HS-27A (cell line): ENCODE measurements at places on chromosomes 5 and 9.

DNA sequence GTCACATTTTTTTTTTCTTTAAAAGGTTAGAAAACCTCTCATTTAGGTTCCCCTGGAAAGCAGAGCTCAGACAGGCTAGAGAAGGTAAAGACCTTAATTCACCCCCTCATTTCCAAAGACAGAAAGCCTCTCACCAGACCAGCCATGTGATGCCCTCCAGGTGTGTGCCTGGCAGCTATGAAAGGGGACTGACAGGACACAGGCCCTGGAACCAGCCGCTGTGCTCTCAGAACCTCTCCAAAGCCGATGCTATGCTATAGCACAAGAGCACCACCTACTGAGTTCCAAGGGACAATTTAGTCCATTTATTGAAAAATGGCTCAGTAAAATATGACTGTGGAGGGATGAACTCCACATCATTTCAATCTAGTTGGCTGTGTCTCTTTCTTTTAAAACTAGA, 48.8 kb downstream of the FANCC start:
- DNase-seq = no peak

DNA sequence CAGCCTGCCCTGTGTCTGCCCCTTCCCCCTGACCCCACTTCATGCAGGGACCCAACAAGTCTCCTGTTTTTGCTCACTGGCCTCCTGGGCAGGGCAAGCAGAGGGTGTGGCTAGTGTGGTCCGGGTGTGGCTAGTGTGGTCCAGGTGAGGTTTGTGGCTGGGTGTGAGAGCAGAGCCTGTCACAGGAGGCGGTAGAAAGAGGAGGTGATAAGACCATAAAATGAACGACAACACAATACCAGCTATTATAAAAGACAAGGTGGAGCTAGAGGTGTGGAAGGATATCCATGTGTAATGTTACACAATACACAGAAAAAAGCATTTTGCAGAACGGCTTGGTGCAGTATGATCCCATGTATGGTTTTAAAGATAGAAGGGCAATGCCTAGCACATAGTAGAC, 23.3 kb downstream of the SPRY4 start:
- no peak for DNase-seq

DNA sequence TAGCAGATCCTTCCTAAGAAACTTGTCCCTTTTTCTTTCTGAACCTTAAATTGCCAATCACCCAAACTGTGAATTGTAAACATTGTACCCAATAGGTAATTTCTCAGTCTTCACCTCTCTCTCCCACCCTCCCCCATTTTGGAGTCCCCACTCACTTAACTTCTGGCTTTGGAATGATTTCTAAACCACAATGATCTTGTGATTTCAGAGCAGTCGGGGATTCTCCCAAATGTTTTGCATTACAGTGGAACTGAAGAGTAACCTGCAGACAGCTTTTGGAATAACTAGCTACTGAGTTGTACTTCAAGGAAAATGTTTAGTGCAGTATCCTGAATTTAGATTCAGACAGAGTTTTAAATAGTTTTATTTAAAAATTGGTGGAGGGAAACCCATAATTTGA, 19.2 kb downstream of the SLC27A6 start:
- DNase-seq = no peak

DNA sequence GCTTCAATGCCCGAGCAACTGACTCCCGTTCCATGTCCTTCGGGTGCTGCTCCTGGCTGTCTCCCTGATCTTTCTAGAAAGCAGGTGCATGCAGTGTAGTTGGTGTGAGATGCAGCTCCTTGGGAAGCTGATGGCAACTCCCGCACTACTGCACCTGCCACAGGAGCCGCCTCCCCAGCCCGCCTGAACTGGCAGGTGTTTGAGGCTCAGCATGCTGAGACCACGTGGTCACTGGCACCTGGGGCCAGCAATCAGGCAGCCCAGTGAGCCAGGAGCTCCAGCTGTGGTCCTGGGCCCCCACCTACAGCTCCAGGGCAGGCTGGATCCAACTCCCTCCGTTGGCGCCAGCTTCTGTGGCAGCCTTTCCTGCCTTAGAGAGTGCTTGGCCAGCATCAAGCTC, 111.5 kb downstream of the ICE1 start:
- no peak for DNase-seq

- DNase-seq = no peak
Observed at GRCh38 chr9:132548751-132549640, 33.4 kb upstream of the BARHL1 start.

- DNase-seq = no peak
Observed at GRCh38 chr9:126297661-126298060, 29.0 kb upstream of the MVB12B start.

DNA sequence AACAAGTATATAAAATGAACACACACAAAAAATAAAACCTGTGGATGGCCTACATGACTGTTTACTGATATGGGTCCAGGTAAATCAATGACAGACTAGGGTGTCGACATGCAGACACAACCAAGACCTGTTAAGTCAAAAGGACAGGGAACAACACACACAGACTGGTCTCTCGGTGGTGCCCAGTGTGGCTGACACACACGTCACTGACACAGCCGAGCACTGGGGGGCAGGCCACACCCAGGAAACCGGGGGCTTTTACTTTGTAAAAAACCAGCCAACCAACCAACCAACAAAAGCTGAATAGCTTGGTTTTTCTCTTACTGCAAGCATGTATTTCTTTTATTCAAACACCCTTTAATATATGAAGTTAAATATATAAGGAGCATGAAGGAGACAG, 5.0 kb downstream of the FAM163B start:
- no peak for DNase-seq

DNA sequence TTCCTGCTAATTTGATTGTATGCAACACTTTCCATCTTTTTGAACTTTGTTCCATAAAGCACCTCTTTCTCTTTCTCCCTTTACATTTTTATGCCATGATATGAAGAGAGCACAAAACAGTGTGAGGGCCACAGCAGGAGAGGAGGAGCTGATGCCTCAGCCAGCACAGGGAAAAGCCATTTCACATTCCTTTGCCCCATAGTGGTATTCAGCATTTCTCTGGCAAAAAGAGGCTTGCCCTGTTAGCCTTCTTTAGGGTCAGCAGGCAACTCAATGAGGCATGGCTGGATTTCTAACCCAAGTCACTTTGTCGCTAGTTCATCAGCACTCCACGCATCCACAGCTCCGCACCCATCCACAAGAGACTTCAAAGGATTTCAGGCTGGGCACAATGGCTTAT, 23.1 kb upstream of the TRPC7 start:
- no peak for DNase-seq

DNA sequence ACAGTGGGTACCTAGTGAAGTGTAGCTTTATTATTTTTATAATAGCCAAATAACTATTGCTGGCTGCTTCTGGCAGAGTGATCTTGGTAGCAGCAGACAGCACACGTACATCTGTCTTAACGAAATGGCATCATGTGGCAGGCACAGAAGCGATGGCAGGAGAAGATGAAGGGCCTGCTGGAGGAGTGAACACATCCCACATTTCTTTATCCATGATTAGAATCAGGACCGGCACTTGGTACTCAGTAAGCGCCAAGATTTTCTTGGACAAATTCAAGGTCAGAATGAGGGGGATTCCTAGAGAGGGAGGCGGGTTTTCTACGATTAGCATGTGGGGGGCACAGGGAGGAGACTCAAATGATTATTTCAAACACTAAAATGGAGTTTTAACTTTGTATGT, 23.0 kb upstream of the ZNF366 start:
- DNase-seq = no peak

GRCh38 chr9:75071530-75072122, 16.3 kb downstream of the NMRK1 start:
- DNase-seq = no peak

DNA sequence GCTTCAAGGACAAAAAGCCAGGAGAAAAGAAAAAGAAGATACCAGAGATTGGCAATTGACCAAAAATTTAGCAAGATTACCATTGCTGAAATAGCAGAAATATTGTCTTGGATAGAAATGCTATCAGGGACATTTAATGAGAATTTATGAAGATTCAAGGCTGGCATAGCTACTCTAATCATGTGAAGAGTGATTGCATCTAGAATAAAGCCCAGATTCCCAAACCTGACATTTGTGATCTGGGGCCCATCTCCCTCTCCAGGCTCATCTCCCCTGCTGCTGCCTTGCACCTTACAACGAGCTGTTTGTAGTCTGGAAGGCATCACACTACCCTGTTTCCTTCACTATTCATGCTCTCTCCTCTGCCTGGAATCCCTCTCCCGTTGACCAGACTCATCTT, 114.5 kb downstream of the C9orf152 start:
- no peak for DNase-seq
